Keratinocyte (primary cell): ENCODE measurements at places on chromosomes 5 and 9. TPM values are rescaled to one million over a fixed set of nuclear protein-coding genes. Genes with fewer than 3 reads are reported as not detected.

DNA sequence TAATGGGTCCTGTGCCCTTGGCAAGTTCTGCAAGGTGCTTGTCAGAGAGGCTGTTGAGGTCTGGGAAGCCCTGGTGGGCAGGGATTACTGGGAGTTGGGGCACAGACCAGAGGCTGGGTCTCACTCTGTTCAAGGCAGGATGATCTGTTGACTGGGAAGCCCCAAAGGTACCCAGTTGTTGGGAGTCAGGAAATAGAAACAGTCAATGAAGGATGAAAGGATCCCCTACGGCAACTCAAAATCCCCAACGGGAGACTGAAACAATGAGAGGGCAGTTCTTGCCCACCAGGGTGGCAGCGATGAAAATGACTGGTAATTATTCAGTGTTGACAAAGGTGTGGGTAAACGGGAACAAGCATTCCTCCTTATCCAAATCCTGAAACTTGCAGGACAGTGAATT is 31.2 kb downstream of the BNIP1 start:
- H3K36me3 ChIP-seq, result no peaks in the 10 kb centered on the region
- DNase-seq, result no peak
- no peak overlapping the region for H3K27ac ChIP-seq

Gene CAMK2A
- 0.03 to 0.05 TPM in 2 of 3 replicates, not detected in the other for polyA plus RNA-seq

DNA sequence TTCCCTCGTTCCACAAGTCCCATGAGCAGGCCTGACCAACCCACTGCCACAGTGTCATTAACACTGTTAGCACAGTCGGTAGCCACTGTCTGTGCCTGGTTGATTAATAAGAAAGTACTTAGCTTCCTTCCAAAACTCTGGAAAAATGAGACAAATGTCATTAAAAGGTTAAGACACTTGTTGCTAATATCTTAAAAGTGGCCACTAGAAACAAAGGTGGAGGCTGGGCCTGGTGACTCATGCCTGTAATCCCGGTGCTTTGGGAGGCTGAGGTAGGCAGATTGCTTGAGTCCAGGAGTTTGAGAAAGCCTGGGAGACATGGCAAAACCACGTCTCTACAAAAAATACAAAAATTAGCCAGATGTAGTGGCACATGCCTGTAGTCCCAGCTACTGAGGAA is 194.0 kb downstream of the PDZD2 start:
- H3K27ac ChIP-seq, result no peak overlapping the region
- no peak for DNase-seq

Gene HTR1A
- polyA plus RNA-seq, result not detected in 3 replicates

Gene SPINK6
- polyA plus RNA-seq, result 25.8 to 67.7 TPM (median 35.5 TPM) in 3 replicates

- no peaks in the 10 kb centered on the region for H3K36me3 ChIP-seq
- DNase-seq, result no peak
- H3K27me3 ChIP-seq, result peaks cover 3% of the 10 kb centered on the region
- no peaks in the 10 kb centered on the region for H3K4me1 ChIP-seq
These were observed 51.5 kb upstream of the ADAMTSL1 start for GRCh38 chr9:18422296-18423036.

DNA sequence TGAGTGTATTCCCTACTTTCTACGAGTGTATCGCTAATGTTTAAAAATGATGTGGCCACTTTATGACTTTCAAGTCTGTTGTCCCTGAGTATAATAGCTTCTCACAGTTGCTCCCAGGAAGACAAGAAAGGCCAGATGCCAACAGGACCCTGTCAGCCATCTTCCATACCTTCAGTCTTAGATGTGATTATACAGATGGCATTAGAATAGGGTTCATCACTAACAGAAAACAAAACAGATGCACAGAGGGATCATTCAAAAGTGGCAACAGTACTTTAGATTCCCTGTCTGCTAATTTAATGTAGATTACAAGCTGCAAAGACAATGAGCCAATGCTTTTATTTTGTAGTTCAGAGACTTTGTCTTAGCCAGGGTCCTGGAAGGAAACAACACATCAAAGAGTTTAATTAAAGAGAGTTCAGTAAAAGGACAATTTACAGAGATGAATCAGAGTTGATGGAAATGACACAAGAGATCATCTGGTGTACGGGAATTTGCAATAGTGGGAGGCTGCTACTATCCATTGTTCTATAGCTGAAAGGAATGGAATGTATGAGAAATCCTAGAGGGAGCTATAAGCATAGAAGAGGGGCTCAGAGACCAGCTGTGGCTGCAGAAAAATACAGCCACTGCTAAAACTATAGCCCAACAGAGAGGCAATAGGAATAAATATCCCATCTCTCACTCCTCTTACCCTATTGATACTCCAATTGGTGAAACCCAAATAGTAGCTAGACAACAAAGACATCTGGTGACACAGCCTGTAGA is 393.7 kb upstream of the SMC2 start:
- no peak overlapping the region for H3K27ac ChIP-seq
- no peak overlapping the region for H3K4me3 ChIP-seq
- H3K4me1 ChIP-seq, result no peaks in the 10 kb centered on the region
- no peak for DNase-seq
- H3K36me3 ChIP-seq, result no peaks in the 10 kb centered on the region

- H3K36me3 ChIP-seq, result no peaks in the 10 kb centered on the region
- no peak overlapping the region for H3K4me3 ChIP-seq
- no peaks in the 10 kb centered on the region for H3K27me3 ChIP-seq
- DNase-seq, result no peak
- peaks cover 8% of the 10 kb centered on the region for H3K4me1 ChIP-seq
These were observed 142.3 kb downstream of the BNC2 start for GRCh38 chr9:16728137-16728508.

GRCh38 chr9:95991326-95991725 is 115.8 kb downstream of the ERCC6L2 start:
- no peak overlapping the region for H3K27ac ChIP-seq
- H3K4me1 ChIP-seq, result no peaks in the 10 kb centered on the region
- no peaks in the 10 kb centered on the region for H3K36me3 ChIP-seq

- no peak overlapping the region for H3K27ac ChIP-seq
- no peaks in the 10 kb centered on the region for H3K36me3 ChIP-seq
- no peaks in the 10 kb centered on the region for H3K27me3 ChIP-seq
- no peaks in the 10 kb centered on the region for H3K4me1 ChIP-seq
- DNase-seq, result no peak
These were observed 954.7 kb upstream of the ARRDC3 start for GRCh38 chr5:92337772-92338234.

Gene CDX1
- not detected in 3 replicates for polyA plus RNA-seq

- no peaks in the 10 kb centered on the region for H3K36me3 ChIP-seq
- H3K27ac ChIP-seq, result no peak overlapping the region
- no peak overlapping the region for H3K4me3 ChIP-seq
- H3K4me1 ChIP-seq, result peaks cover 11% of the 10 kb centered on the region
- DNase-seq, result no peak
- no peaks in the 10 kb centered on the region for H3K27me3 ChIP-seq
These were observed 50.9 kb downstream of the UBE2R2 start for GRCh38 chr9:33867747-33868439.

DNA sequence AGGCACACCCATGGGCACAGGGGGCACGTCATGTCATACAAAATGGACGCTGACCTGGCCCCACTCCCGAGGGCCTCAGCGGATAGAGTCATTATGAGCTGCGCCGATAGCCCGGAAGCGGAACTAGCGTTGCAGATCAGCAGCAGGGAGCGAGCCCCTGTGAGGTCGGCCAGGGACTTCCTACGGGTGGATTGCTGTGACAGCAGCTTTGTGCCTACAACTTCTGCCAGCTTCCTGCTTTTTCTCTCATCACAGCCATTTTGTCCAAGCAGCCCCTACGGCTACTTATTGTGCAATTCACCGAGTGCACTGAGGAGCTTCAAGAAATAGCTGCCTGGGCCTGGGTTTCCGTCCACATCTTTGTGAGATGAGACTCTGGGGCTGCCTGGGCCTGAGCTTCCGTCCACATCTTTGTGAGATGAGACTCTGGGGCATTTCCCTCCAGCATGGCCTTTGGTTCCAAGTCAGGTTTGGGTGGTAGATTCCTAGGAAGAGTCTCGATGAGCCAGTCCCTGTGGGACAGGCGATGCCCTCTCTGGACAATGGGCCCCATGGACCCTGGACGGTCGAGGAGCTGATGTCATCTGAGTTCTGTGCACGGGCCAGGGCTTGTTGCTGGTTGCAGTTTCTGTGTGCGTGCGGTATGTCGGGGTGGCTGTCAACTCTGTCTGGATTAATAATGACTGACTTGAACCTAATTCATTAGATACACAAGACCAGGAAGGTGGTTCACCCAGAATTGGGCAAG is 67.0 kb upstream of the GNE start:
- H3K36me3 ChIP-seq, result no peaks in the 10 kb centered on the region
- H3K4me3 ChIP-seq, result no peak overlapping the region
- no peak overlapping the region for H3K27ac ChIP-seq
- no peaks in the 10 kb centered on the region for H3K27me3 ChIP-seq

Gene SLC45A2
- polyA plus RNA-seq, result 0.04 to 0.05 TPM in 2 of 3 replicates, not detected in the other

Gene ENHO
- polyA plus RNA-seq, result 0.06 TPM in 1 of 3 replicates, not detected in the others

- H3K4me1 ChIP-seq, result peaks cover 10% of the 10 kb centered on the region
- no peak for DNase-seq
- no peak overlapping the region for H3K27ac ChIP-seq
- H3K27me3 ChIP-seq, result no peaks in the 10 kb centered on the region
These were observed 44.4 kb downstream of the JADE2 start for GRCh38 chr5:134569758-134570364.

- H3K4me3 ChIP-seq, result no peak overlapping the region
- H3K27ac ChIP-seq, result no peak overlapping the region
- peaks cover 11% of the 10 kb centered on the region for H3K27me3 ChIP-seq
These were observed 132.5 kb downstream of the HSD17B3 start for GRCh38 chr9:96169484-96169883.

DNA sequence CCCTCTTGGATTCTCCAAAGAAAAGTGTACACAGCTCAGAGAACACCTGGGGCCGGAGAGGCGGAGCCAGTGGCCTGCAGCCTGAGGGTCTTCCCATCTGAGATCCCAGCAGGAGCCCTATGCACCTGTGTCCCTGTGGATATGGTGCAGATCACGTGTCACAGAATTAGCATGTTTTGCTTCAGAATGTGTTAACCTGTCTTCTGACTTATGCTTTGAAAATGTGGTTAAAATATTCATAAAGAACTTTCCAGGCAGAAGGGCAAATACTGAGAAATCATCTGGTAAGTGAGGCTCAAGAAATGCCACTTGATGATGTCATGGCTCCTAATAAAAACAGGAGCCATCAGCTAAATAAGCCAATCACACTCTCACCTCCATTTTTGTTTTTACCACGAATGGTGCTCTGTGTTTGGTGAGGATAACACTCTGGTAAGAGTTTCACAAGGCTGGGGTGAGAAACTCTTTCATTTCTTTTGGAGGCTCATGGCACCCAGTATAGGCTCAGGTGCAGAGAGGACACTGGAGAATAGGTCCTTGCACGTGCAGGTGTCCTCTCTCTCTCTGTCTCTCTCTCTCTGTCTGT is 279.8 kb downstream of the FSTL4 start:
- H3K4me1 ChIP-seq, result no peaks in the 10 kb centered on the region
- H3K27me3 ChIP-seq, result peaks cover 4% of the 10 kb centered on the region
- H3K4me3 ChIP-seq, result no peak overlapping the region
- H3K27ac ChIP-seq, result no peak overlapping the region

Gene PLCXD3
- not detected in 3 replicates for polyA plus RNA-seq

DNA sequence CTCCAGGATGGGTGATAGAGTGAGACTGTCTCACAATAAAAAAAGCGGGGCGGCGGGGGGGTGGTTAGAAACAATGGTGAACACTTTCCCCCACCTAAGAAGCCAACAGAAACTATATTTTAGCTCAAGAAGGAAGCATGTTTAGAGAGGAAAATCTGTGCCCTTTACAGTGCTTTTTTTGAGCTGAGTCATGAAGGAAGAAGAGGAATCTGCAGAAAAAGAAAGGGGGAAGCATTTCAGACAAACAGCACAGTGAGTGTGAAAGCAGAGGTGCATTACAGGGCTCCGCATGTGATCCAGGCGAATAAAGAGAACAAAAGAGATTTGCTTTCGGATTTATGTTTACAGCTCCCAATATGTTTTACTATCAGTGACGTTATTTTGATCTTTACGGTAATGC is 1504.6 kb upstream of the WWC1 start:
- H3K36me3 ChIP-seq, result no peaks in the 10 kb centered on the region
- DNase-seq, result no peak
- no peaks in the 10 kb centered on the region for H3K27me3 ChIP-seq
- no peak overlapping the region for H3K4me3 ChIP-seq
- no peaks in the 10 kb centered on the region for H3K4me1 ChIP-seq
- H3K27ac ChIP-seq, result no peak overlapping the region

DNA sequence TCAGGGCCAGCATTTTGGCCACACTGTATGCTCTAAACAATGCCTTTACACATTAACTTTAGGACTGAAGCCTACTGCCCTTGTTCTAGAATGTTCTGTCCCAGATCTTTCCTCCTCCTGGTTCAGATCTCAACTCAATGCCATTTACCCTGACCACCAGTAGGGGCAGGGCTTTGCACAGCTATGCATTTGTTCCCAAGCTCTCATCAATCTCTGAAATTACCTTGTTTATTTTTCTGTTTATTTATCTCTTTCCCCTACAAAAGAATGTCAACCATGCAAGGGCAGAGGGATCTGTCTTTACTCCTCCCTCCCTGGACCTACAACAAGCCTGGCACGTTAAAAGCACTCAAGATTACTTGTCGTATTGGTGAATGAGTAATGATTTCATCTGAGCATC is 612.9 kb downstream of the BNC2 start:
- no peak overlapping the region for H3K4me3 ChIP-seq
- H3K4me1 ChIP-seq, result no peaks in the 10 kb centered on the region
- H3K36me3 ChIP-seq, result no peaks in the 10 kb centered on the region
- peaks cover 3% of the 10 kb centered on the region for H3K27me3 ChIP-seq
- no peak for DNase-seq
- H3K27ac ChIP-seq, result no peak overlapping the region

- no peaks in the 10 kb centered on the region for H3K27me3 ChIP-seq
- H3K36me3 ChIP-seq, result no peaks in the 10 kb centered on the region
- no peak for DNase-seq
- peaks cover 14% of the 10 kb centered on the region for H3K4me1 ChIP-seq
- H3K4me3 ChIP-seq, result peak overlapping the region; percentile 64
These were observed 51.4 kb upstream of the TJP2 start for GRCh38 chr9:69122549-69123141.

DNA sequence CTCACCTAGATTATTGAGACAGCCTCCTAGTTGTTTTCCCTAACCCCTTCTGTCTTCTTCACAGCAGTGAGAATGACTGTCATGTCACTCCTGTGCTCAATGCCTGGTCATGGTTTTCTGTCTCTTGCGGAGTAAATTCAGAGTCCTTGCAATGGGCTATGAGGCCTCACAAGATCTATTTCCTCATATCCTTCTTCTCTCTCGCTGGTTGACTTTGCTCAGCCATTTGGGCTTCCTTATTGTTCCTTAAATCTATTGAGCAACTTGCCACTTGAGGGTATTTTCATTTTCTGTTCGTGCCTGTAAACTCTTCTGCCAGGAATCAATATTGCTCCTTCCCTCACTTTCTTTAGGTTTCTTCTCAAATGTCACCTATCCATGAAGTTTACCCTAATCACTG is 9.0 kb downstream of the PPP3R2 start:
- no peak overlapping the region for H3K27ac ChIP-seq
- H3K36me3 ChIP-seq, result no peaks in the 10 kb centered on the region
- H3K4me1 ChIP-seq, result no peaks in the 10 kb centered on the region

DNA sequence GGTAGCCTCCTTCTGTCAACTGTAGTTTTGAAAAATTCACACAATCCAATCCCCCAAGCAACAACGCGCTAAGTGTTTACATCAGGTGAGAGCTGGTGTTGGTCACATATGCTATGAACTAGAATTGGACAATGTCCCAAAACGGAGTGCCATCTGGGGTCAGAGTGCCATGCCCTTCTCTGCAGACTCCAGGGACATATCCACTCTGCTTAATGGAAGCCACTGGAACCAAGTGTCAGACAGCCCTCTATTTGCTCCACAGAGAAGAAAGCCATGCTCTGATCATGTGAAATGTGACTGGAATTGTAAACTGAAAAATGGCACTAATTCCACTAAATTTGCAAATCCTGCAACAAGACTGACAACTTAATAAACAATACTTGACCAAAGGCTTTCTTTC is 12.2 kb downstream of the ABCA1 start:
- no peak overlapping the region for H3K4me3 ChIP-seq
- H3K4me1 ChIP-seq, result peaks cover 9% of the 10 kb centered on the region
- no peak overlapping the region for H3K27ac ChIP-seq
- peaks cover 2% of the 10 kb centered on the region for H3K36me3 ChIP-seq
- no peaks in the 10 kb centered on the region for H3K27me3 ChIP-seq
- DNase-seq, result no peak

Gene AGPAT2
- 26.5 to 35.5 TPM (median 34.7 TPM) in 3 replicates for polyA plus RNA-seq
